Endodermal cell (in vitro differentiated cells): ENCODE measurements at places on chromosomes 1 and 21.

GRCh38 chr1:112440574-112440973, 44.6 kb downstream of the CTTNBP2NL start:
- DNase-seq: no peak

- no peak for DNase-seq
Measured at GRCh38 chr1:4571263-4571662, 83.1 kb upstream of the AJAP1 start.

- no peak for DNase-seq
Measured at GRCh38 chr1:116906812-116907211, 2.9 kb upstream of the PTGFRN start.

GRCh38 chr1:30295674-30296073, 427.7 kb downstream of the MATN1 start:
- DNase-seq: no peak

- peak; percentile 73 for DNase-seq
Measured at GRCh38 chr1:164983023-164983650, 373.4 kb downstream of the LMX1A start.

GRCh38 chr1:41281334-41281733, 39.2 kb upstream of the SCMH1 start:
- no peak for DNase-seq

GRCh38 chr1:201266774-201267173, 16.5 kb upstream of the PKP1 start:
- DNase-seq: peak; percentile 8
